ENCODE measurements at places on chromosomes 13 and 19. TPM values are rescaled to one million over a fixed set of nuclear protein-coding genes. Genes with fewer than 3 reads are reported as not detected.

The MIA gene
- not detected for total RNA-seq

The NR1H2 gene
- total RNA-seq = 82.1 TPM

The TLE6 gene
- total RNA-seq = not detected

The MAMSTR gene
- under 0.01 TPM for total RNA-seq

The UBE2L5 gene
- total RNA-seq = not detected

The ZNF256 gene
- 5.0 TPM for total RNA-seq

The ZIC5 gene
- total RNA-seq = not detected

The DZIP1 gene
- total RNA-seq = 44.5 TPM

The HIPK4 gene
- total RNA-seq = 0.14 TPM

The TMEM255B gene
- total RNA-seq = 2.4 TPM

The CNN1 gene
- total RNA-seq = 26.8 TPM

The MARCHF2 gene
- 56.0 TPM for total RNA-seq

The MAST3 gene
- total RNA-seq = 3.0 TPM

The NUMBL gene
- total RNA-seq = 40.9 TPM

The CGB8 gene
- not detected for total RNA-seq

The CASP14 gene
- total RNA-seq = not detected

The GFY gene
- not detected for total RNA-seq

The TTC9B gene
- total RNA-seq = not detected

The PSG7 gene
- total RNA-seq = not detected

The THOP1 gene
- 170 TPM for total RNA-seq

The NANOS3 gene
- 0.43 TPM for total RNA-seq

The MBD3L3 gene
- total RNA-seq = not detected

The TMC4 gene
- total RNA-seq = not detected

The GJB6 gene
- not detected for total RNA-seq

The ZNF813 gene
- total RNA-seq = 2.2 TPM

The ZNF415 gene
- total RNA-seq = 2.7 TPM

The ZNF610 gene
- 1.1 TPM for total RNA-seq

The PIP5K1C gene
- 27.4 TPM for total RNA-seq

The CFAP97D2 gene
- not detected for total RNA-seq

The TNFSF13B gene
- 8.1 TPM for total RNA-seq

The KLK15 gene
- total RNA-seq = not detected

The ARL11 gene
- total RNA-seq = not detected

The FBN3 gene
- not detected for total RNA-seq

The PODNL1 gene
- total RNA-seq = 1.6 TPM

All from placental pericyte (primary cell).